ENCODE measurements at places on chromosomes 4 and X.

DNA sequence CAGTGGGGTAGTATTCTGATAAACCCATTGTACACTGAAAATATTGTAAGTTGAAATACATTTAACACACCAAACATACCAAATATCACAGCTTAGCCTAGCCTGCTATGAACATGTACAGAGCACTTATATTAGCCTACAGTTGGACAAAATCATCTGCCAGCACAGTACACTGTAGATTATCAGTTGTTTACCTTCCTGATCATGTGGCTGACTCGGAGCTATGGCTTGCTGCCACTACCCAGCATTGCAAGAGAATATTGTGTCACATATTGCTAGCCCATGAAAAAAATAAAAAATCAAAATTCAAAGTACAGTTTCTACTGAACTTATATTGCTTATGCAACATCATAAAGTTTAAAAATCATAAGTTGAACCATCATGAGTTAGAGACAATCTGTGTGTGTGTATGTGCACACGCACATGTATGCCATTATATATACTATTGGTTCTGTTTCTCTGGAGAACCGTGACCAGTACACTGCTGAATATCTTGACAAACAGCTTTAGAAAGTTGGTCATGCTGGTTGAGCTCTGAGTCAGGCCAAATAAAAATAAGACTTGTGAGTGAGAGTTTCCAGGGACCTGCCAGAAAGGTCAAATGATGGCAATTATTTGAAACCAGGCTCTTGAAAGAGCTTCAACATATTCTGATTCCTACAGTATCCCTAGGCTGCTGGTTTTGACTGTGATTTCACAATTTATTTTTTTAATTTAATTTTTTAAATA lies 238.5 kb downstream of the PRR32 start:
- no peak for DNase-seq

GRCh38 chr4:5757954-5758353 lies 47.0 kb downstream of the EVC start:
- DNase-seq = no peak

- DNase-seq = no peak
These were observed 46.5 kb upstream of the PGRMC1 start for GRCh38 chrX:119189595-119189994.

GRCh38 chrX:67004451-67004850 lies 365.6 kb upstream of the EDA2R start:
- DNase-seq = no peak

GRCh38 chr4:15161439-15161838 lies 159.2 kb downstream of the CPEB2 start:
- DNase-seq = peak; percentile 14

DNA sequence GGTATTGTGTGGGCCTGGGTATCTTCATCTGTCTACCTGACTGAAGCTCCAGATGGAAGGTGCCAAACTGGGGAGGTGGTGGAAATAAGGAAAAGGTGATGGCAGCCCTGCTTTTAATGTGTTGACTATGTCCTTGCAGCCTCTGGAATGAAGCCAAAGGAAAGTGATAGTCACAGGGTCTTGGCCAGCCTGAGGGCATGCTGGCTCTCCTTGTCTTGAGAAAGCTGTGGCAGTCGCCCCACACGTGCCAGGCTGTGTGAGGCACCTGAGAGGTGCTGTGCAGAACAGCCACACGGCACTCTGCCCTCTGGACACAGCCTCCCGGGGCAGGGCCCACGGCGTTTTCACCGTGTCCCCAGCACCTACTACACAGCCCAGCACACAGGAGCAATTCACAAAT lies 77.6 kb downstream of the NAT8L start:
- DNase-seq = peak; percentile 40

GRCh38 chr4:2036866-2037265 lies 22.3 kb upstream of the NAT8L start:
- no peak for DNase-seq

DNA sequence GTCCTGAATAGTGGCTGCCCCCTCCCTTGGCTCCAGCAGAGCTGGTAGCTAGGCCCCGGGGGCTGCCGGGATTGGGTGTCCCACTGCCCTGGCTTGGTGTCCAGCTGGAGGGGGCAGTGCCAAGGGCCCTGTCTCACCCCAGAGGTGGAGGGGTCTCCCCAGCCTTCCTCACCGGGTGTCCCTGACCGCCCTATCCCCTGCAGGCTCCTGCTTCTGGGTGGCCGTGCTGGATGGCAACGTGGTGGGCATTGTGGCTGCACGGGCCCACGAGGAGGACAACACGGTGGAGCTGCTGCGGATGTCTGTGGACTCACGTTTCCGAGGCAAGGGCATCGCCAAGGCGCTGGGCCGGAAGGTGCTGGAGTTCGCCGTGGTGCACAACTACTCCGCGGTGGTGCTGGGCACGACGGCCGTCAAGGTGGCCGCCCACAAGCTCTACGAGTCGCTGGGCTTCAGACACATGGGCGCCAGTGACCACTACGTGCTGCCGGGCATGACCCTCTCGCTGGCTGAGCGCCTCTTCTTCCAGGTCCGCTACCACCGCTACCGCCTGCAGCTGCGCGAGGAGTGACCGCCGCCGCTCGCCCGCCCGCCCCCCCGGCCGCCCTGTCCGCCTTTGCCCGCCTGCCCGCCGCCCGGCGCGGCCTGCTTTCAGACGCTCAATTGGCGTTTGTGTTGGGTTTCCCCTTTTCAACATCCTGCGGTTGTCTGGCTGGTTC lies 4.6 kb downstream of the NAT8L start:
- DNase-seq = no peak

GRCh38 chrX:41178201-41178600 lies 93.0 kb downstream of the USP9X start:
- no peak for DNase-seq

GRCh38 chrX:130165181-130165702 lies 399 bp downstream of the AIFM1 start:
- no peak for DNase-seq

GRCh38 chr4:168712316-168712890 lies 215.6 kb downstream of the PALLD start:
- no peak for DNase-seq

DNA sequence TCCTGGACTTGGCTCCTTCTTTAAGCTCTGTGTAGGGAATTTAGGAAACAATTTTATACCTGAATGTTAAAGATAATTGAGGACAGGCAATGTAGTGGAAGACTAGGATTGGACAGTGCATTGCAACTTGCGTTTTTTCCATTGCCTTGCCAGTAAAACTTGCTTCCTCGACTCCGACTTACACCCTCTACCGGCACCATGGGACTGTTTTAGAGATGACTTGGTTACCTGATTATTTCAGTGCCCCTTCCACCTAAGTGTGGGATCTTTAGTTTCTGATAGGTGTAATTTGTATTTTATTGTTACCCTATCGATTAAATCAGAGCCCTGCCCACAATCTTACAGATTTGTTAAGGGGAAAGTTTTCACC lies 1.2 kb downstream of the PRPS1 start:
- DNase-seq = peak; percentile 48

DNA sequence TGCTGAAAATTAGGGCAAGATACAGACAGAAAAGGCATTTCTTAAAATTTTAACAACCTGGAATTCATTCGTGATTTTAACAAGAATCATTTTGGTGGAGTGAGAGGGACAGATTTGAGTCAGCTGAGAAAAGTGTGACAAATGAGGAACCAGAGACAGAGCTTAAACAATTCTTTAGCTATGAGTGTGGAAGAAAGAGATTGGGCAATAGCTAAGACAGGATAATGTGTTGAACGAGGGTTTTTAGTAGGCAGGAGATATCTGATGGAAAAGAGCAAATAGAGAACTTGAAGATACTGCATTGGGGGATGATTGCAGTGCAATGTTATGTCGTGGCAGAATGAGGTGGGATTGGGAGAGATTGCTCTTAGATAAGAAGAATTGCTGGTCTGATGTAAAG lies 164.2 kb upstream of the SPRY1 start:
- DNase-seq = no peak

- no peak for DNase-seq
These were observed 907 bp upstream of the ATP10D start for GRCh38 chr4:47484168-47484567.

- no peak for DNase-seq
These were observed 41.8 kb upstream of the KLHL4 start for GRCh38 chrX:87475793-87476192.

DNA sequence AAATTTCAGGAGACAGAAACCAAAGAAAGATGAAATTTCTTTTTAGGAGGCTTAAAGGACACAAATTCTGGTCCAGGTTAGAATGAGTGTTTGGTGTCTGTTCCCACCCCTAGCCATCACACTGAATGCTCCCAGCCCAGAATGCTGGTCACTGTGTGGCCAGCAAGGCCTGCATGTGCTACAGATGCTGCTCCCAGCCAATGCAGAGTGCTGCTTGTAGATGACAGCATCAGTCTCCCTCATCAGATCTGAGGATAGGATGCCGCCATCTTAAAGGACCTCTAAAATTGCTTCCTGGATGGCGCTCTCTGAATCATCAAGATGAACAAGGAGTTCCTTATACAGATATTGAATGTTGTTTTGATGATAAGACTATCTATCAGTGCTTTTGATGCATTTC lies 17.9 kb upstream of the UBA6 start:
- DNase-seq = no peak

- DNase-seq = no peak
These were observed 54.3 kb upstream of the HPGDS start for GRCh38 chr4:94396984-94397383.

GRCh38 chrX:96989830-96990571 lies 106.3 kb downstream of the RPA4 start:
- DNase-seq = no peak

DNA sequence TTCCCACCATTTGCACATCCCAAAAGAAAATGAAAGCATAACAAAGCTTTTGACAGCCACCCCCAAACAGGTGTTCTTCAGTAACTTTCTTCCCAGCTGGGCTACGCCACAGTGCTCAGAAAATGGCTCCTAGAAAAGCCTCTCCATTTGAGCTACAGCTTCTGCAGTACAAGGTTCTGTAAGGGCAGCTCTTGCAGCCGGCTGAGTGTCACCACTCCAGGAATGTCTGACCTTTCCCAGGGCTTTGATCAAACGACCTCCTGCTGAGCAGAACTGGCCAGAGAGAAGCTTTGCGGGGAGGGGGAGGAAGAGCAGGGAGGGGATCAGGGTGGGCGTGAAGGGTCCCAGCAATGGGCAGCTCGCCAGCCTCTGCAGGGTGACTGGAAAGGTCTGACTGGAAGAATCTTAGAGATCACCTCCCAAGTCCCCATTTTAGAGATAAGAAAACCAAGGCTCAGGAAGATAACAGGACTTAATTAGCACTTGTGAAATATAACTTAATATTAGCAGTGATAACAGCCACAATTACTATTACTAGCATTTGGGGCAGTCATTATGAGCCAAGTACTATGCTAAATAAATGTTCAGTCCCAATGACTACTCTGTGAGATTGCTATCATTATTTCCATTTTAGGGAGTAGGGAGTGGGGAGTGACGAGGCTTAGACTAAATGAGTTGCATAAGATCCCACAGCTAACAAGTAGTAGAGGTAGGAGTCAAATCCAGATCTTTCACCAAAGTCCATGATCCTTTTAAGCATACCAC lies 51.1 kb downstream of the LEF1 start:
- DNase-seq = peak; percentile 49

DNA sequence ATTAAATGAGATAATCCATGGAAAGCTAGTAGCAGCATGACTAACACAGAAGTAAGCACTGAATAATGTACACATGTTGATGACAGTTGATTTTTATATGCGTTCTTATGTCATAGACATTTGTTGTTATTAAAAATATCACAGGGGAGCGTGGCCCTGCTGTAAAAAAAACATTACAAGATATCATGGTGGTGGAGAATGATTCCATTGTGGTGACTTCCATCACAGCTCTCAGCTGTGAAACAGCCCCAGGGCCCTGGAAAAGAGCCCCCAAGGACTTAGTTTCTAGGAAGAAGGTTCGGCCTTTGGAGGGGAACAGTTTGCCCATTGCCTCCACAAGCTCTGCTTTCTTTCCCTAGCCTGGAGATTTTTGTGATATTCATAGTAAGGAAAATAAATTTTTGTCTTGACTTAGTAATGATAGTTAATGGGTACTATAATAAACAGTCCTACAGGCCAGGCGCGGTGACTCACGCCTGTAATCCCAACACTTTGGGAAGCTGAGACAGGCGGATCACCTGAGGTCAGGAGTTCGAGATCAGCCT lies 49.9 kb downstream of the FAM114A1 start:
- no peak for DNase-seq

DNA sequence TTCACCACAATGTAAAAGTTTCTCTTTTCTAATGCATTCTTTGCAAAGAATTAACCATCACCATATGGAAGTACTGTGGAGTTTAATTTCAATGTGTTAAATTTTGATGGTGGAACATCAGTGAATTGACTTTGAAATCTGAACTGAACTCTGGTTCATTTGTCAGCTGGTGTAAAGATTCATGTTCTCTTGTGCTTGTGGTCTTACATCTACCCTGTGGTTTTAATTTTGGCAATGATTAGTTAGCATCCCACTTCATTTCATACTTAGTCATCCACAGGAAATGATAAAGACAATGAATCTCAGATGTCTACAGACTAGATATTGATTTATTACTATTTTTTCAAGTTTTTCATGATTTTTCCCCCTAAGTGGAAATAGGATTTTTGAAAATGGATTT lies 77.8 kb downstream of the GRID2 start:
- DNase-seq = peak; percentile 3

GRCh38 chr4:52665592-52665991 lies 6.5 kb upstream of the USP46 start:
- DNase-seq = no peak

- DNase-seq = no peak
These were observed 56.5 kb upstream of the RASGEF1B start for GRCh38 chr4:81528200-81528599.

- DNase-seq = no peak
These were observed 3.4 kb downstream of the SLC38A5 start for GRCh38 chrX:48466696-48467095.

- DNase-seq = no peak
These were observed 564.2 kb upstream of the PITX2 start for GRCh38 chr4:111187108-111187507.

DNA sequence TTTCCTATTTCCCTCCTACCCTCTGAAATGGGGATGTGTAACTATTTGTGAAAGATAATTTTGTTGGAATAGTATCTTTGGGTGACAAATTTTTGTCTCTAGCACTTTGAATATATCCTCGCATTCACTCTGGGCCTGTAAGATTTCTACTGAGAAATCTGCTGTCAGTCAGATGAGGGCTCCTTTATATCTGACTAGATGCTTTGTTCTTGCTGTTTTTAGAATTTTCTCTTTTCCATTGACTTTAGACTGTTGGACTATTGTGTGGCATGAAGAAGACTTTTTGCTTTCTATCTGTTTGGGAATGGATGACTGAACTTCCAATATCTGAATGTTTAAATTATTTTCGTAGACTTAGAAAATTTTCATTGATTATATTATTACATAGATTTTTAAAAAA lies 54.2 kb upstream of the GRID2 start:
- DNase-seq = no peak
